ENCODE measurements at places on chromosomes 12 and 14.
A peak's percentile ranks its signal among the peaks of the same experiment; 100 is the strongest.

DNA sequence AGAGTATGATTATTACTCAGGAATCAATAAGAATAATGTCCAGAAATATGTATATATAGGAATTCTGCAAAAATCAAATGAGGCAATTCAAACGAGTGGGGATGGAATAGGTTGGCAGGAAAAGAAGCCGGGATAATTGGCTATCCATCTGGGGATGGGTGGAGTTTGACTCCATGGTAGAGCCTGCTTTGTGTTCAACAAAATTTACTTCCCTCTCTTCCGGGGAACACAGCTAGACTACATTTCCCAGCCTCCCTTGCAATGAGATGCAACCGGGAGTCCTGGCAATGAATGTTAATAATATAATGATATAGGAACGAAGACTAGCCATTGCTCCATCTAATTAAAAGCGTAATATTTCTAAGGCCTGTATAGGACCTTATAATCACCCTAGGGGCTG is 146.6 kb downstream of the EFCAB11 start:
- DNase-seq: no peak

- no peak for DNase-seq
Observed at GRCh38 chr12:116534311-116535121, 24.7 kb upstream of the MAP1LC3B2 start.

DNA sequence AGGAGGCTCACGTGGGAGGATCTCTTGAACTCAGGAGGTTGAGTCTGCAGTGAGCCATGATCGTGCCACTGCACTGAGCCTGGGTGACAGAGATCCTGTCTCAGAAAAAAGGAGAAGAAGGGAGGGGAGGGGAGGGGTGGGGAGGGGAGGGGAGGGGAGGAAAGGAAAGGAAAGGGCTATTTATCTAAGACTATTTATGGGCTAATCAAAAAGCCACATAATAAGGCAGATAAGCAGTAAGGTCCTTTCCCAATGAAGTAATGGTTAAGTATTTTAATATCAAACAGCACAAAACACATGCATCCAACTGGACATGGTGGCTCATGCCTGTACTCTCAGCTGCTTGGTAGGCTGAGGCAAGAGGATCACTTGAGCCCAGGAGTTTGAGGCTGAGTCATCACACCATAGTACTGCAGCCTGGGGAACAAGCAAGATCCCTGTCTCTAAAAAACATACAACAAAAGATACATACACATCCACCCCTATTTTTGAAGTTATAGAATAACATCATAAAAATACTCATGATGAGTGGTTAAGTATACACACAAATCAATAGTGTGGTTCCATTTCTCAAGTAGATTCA is 9.7 kb downstream of the PAWR start:
- peak; percentile 60 for DNase-seq

DNA sequence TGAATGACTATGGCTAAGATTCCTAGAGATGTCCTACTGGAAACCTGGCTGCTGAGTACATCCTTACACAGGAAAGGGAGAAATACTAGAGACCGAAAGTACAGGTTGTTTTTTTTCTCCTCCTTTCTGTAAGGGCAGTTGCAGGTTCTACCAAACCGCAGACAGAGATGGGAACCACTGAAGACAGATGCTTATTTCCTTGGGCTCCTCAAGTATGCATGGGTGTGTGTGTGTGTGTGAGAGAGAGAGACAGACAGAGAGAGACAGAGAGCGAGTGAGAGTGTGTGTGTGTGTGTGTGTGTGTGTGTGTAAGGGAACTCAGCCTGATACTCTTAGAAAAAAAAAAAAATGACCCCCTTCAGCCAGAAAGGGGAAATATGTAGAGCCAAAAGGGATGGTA is 42.5 kb downstream of the MAP4K5 start:
- DNase-seq: no peak

GRCh38 chr12:110680032-110680431 is 8.9 kb downstream of the HVCN1 start:
- no peak for DNase-seq

- DNase-seq: peak; percentile 59
Observed at GRCh38 chr14:50335989-50336824, 24.1 kb downstream of the DMAC2L start.
